ENCODE measurements at places on chromosomes 7 and 10.
A peak's percentile ranks its signal among the peaks of the same experiment; 100 is the strongest.

GRCh38 chr7:69871213-69871885, 273.1 kb downstream of the AUTS2 start:
- no peak for DNase-seq

DNA sequence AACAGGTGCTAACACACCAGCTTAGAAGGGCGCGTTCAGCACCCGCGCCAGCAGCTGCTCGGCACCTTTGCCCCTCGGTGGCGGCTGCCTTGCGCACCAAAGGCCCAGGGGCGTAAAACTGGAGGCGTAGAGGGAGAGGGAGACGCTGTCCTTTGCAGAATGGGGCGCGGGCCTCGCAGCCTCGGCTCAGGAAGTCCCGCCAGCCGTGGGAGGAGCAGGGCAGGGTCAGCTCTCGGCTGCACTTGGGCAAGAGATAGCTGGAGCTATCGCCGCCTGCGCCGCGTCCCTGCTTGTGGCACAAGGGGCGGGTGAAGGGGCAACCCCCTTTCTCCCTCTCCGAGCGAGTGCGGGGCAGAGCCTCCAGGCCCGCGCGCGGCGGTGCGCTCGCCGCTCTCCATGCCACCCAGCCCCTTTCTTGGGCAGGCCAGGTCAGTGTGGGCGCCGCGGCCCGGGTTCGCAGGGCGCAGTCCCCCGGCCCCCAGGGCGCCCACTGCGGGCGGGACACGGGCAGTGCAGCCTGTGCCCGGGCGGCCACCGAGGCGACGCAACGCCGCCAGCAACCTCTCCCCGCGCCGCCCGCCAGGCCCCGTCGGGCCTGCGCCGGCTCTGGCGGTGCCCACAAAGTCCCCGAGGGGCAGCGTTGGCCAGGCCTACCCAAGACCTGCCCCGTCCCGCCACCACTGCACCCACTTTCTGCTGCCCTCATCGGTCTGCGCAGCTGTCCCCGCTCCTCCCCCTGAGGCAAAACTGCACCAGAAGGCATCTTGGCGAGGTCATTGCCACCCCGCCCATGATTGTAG, 4.1 kb downstream of the NEUROD6 start:
- no peak for DNase-seq

DNA sequence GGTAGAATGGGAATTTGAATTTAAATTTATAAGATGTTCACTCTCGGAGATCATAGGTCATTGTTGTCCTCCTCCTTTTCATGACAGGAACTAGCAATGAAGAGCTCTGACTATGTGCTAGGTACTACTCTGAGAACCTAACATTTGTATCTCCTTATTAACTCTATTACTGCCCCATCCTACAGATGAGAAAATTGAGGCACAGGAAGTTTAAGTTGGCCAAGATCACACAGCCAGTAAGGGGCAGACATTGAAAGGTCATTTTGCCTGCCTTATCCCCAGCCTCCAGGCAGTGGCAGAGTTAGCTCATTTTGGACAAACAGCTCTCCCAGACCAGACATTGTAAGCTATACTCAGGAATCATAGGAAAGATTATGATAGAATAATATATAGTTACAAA, 6.0 kb downstream of the SRGN start:
- DNase-seq, result no peak

DNA sequence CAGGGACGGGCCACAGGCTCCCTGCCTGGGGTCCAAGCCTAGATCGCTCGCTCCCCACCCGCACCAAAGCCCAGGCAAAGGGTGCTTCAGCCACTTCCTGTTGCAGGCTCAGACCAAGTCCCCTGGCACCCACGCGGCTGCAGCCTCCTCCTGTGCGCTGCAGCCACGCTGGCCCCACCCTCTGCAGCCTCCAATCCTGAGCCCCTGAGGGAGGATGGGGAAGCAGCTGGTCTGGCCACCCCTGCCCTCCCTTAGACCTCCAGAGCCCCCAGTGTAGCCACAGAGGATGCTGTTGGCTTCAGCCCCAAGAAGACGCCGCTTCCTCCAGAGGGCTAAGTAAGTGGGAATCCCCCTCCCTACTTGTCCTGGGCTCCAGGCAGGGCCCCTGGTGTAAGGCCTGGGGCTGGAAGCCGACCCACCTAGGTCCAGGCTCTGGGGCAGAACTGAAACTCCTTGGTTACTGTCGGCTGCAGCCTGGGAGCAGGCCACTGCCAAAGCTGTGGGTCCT, 9.4 kb downstream of the LIMK1 start:
- DNase-seq, result no peak

DNA sequence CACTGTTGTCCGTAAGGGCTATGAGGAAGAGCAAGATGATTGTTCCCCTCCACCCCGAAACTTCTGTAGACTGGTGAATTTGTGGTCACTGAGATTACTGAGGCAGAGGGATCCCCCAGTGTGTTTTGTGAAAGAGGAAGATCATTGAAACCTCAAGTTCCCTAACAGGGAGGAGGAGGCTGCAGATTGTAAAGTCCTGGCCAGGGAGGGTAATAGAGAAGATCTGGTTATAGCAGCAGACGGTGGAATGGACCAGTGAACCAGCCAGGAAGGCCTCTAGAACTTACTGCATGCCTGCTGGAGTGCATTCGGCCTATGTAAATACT, 31.1 kb downstream of the LMTK2 start:
- peak; percentile 1 for DNase-seq

DNA sequence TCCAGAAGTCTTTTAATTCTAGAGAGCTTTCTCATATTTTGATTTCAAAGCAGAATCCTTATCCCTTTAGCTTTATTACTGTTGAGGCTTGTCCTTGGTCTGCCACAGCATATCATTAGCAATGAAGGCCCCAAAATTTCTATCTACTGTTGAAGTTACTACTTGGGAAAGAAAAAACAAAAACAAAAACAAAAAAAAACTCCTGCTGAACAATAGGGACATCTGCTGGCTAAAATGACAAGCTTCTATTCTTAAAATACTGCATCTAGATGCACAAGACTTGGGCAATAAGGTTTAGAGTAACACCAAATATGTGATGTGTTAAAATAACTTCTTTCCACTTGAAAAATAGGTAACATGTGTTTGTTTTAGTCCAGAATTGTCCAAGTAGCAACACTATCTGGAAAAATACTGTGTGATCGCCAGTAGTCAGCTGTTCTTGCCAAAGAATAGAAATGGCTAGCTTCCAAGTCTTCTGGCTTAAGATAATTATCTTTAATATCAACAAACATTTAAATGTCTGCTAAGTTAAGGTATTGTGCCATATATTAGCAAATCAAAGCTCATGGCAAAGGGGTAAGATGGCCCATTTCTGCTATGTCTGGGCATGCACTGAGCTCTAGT, 3.8 kb upstream of the DMTF1 start:
- DNase-seq, result no peak

DNA sequence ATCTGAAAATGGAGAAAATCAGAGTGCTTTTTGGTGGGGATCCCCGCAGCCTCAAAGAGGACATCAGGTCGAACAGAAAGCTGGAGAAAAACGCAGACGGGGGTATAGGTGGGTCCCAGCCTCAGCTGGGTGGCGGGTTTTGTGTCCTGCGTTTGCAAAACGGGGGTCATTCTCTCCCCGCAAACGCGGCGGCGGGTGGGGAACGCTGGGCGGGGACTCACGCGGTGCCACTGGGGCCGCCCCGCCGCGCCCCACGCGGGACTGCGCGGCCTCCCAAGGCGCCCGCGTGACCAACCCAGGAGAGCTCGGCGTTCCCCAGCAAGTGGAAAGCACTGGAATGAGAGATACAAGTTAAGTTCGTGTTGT, 806 bp upstream of the VIPR2 start:
- DNase-seq, result no peak

DNA sequence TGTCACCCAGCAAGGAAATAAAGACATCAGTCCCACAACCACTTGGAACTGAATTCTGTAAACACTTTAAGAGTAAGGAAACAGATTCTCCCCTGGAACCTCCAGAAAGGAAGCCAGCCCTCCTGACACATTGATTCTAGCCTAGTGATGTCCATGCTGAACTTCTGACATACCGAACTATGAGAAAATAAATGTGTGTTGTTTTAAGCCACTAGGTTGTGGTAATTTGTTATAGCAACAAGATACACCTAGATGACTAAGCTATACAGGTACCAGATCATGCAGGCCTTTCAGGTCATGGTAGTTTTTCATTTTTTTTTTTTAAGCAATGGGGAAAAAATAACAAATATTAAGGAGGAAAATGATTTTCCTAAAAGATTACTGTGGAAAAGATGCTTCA, 37.6 kb upstream of the LRRTM3 start:
- DNase-seq, result no peak

- no peak for DNase-seq
Observed at GRCh38 chr10:34374356-34375045, 440.6 kb downstream of the PARD3 start.

DNA sequence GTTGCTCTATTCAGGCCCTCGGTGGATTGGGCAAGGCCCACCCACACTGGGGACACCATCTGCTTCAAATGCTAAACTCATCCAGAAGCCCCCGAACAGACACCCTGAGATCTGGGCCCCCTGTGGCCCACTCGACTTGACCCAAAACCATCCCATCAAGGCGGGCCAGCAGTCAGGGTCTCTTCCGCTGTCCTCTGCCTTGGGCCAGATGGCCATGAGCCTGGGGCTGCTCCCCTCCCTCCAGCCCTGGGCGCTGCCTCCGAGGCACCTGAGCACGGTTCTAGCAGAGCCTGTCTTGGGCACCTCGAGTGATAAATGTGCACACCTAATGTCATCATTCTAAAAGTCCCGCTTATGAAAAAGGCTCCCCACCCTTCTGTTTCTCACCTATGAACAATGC, 449.4 kb downstream of the TCERG1L start:
- DNase-seq, result no peak

DNA sequence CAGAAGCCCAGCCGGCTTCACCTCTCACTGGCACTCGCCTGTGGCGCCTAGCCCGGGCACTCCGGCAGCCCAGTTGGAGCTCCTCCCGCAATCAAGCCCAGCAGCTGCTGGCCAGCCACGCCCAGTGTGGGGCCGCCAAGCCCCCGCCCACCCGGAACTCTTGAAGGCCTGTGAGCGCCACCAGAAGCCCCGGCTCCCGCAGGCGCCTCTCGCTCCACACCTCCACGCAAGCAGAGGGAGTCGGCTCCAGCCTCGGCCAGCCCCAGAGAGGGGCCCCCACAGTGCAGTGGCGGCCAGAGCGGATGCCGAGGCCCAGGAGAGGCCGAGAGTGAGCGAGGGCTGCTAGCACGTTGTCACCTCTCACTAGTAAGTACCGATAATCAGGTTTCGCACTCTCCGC, 240.7 kb downstream of the TFEC start:
- DNase-seq, result no peak

- no peak for DNase-seq
Observed at GRCh38 chr7:101841328-101841727, 23.9 kb downstream of the CUX1 start.

- peak; percentile 15 for DNase-seq
Observed at GRCh38 chr10:121157998-121158397, 306.8 kb downstream of the WDR11 start.

GRCh38 chr10:130491011-130491692, 355.0 kb downstream of the GLRX3 start:
- no peak for DNase-seq

DNA sequence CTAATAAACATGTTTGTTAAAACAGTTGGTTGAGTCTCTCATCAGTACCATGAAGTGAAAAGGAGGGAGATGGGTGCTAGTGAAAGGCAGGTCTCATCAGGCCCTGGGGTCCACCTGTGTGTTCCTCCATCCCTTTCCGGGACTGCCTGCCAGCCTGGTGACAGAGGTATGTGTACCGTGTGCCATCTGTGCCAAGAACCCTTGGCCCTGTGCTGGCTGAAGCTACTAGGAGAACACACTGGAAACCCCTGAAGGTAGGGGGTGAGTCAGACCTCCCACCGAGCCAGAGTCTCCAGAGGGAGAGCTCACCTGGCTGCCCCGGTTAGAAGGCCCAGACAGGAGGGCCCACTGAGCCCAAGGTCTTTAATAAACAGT, 2.3 kb downstream of the DDIT4 start:
- no peak for DNase-seq

- DNase-seq, result no peak
Observed at GRCh38 chr7:77685233-77685632, 11.0 kb upstream of the RSBN1L start.

DNA sequence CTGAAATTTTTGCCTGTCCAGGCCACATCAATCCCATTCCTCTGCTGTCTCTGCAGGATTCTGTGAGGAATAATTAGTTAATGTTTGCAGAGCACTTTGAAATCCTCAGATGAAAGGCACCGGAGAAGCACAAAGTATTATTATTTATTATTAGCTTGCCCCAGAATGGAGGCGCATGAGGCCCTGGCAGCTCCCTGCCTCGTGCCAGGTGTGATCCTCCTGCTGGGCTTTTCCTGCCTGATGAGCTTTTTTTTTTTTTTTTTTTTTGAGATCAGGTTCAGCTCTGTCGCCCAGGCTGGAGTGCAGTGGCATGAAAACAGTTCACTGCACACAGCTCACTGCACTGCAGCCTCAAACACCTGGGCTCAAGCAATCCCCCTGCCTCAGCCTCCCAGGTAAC, 65.2 kb downstream of the TCF7L2 start:
- no peak for DNase-seq

- peak; percentile 13 for DNase-seq
Observed at GRCh38 chr7:95476904-95477594, 8.7 kb upstream of the ASB4 start.

- DNase-seq, result no peak
Observed at GRCh38 chr7:75064801-75065200, 8.8 kb downstream of the RCC1L start.

GRCh38 chr7:123537026-123537642, 2.7 kb upstream of the IQUB start:
- DNase-seq, result no peak

GRCh38 chr10:51878695-51879094, 179.3 kb upstream of the CSTF2T start:
- no peak for DNase-seq

DNA sequence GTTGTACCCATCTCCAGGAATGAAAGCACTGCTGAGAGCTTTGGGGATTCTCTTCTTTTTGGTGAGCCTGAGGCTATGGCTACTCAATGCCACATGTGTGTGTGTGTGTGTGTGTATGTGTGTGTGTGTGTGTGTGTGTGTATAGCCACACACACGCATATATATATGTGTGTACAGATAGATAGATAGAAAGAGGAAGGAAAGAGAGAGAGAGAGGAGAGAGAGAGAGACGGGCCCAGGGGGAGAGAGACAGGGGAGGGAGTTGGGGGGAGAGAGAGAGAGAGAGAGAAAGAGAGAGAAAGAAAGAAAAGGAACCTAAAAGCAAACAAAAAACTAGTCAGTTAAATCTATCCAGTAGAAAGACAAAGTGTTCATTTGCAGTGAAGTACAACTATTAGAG, 8.3 kb downstream of the SLC13A4 start:
- no peak for DNase-seq

GRCh38 chr7:130945411-130945811, 211.4 kb upstream of the KLF14 start:
- DNase-seq, result no peak

DNA sequence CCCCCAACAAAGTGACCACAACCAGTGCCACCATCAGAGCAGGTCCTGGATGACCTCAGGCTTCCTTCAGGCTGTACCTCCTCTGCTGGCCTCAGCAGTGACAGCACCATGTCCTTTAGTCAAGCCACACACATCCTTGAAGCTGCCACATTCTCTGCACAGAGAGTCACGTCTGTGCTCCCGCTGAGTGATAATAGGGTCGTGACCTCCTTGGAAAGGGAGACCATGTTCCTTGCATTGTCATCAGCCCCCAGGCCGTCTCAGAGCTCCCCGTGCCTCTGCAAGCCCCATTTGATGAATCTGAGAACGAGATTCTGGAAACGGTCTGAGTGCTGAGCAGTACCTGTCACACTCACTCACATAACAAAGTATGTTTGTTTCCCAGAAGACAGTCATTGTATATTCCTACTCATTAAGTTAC, 106.5 kb upstream of the PRR15 start:
- DNase-seq, result no peak

- no peak for DNase-seq
Observed at GRCh38 chr7:100568896-100569844, 4.5 kb downstream of the SAP25 start.
